HT-29 (cell line): ENCODE measurements at places on chromosomes 2 and 18. TPM values are rescaled to one million over a fixed set of nuclear protein-coding genes. Genes with fewer than 3 reads are reported as not detected.

DNA sequence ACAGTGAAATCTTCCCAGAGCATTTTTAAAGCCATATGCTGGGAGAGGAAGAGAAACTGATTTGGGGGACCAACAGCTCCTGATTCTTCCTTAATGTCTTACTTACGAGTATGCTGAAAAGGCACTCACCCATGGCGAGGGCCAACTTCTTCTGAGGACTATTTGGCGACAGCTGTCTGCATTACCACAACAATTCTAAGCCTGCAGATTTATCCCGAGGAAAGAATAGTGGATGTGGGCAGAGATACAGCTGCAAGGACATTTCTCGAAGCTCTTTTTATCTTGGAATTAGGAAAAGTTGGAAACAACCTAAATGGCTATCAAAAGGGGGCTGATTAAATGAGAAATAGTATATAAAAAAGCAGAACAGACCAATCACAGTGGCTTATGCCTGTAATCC, 40.3 kb upstream of the FHL2 start:
- no peak for DNase-seq

DNA sequence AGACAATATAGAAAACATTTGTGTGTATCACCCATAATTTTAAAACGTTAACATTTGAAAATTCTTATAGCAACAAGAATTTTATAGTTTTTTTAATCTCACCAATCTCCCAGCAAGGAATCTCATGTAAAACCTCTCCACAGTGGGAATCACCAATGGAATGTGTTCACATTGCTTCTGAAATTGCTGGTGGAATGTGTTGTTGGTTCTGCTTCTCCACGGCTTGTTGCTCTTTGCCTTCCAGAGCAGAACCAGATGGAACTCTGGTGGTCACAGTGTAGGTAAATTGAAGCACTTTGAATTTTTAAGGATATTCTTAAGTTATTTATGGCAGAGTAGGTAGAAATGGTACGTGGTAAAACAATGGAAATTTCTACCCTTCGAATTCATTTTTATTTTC, 35.1 kb downstream of the DCAF17 start:
- DNase-seq: no peak

DNA sequence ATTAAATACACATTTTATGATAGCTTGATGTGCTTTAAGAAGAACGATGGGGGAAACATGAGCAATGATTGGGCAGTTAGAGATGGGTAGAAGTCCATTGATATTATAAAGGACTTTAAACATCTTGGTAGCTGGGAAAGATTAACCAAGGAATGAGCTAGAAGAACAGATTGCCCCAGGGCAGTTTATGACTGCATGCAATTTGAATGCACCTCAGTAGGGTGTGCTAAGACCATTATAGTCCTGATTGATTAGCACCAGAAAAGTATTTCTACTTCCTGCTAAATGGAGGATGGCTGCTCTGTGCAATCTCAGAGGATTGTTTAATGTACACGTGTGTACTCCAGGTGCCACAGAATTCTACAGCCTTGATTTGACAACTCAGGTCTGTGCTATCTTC, 641.9 kb downstream of the CNTNAP5 start:
- DNase-seq: no peak

DNA sequence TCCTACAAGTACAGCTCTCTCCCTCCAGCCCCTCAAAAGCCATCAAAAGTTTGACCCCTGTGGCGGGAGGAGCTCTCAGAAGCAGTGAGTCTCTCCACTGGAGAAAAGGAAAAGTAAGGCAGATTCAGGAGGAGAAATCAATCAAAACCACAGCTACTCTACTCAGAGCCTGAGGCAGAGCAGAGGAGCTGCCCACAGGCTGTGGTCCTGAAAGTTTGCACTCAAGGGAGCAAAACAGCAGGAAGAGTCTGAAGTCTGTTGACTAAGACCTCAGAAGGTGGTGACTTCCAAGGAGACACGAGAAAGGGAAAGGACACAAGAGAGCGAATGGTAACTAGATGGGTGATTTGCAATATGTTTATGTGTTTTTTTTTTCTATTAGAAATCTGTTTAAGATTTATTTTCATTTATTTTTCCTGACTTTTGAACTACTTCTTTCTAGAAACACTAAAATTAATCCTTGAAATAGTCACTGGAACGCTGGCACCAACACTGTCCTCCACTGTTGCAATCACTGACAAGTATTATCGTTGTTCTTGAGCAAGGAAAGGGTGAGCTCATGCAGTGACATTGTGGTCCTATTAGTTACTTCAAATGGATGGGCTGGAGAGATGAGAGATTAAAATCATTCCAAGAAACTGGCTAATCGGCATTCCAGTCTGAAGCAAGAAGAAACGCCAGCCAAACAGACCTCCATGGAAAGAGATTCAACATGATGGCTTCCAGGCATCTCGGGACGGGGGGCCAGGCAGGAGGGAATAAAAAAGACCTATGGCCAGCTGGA, 35.8 kb downstream of the PID1 start:
- no peak for DNase-seq

DNA sequence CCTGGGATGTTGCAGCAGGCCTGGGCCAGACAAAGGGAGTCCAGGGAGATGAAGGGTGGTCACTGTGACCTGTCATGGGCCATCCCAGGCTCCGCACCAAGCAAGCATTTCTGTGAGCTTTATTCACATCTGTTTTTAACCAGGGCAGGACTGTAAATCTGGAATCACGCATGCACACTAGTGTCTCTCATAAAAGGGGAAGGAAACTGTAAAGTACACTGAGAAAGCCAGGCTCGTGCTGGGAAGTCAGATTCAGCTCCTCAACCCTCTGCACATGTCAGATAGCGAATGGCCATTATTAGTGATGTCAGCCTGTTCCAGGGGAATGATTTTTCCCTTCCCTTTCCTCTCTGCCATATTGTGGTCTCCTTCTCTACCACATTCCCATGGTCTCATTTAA, 818.6 kb upstream of the RAB6C start:
- DNase-seq: no peak

- DNase-seq: no peak
These were observed 4.6 kb downstream of the HJURP start for GRCh38 chr2:233849607-233850271.

- DNase-seq: no peak
These were observed 151.7 kb upstream of the SP5 start for GRCh38 chr2:170563401-170563800.

DNA sequence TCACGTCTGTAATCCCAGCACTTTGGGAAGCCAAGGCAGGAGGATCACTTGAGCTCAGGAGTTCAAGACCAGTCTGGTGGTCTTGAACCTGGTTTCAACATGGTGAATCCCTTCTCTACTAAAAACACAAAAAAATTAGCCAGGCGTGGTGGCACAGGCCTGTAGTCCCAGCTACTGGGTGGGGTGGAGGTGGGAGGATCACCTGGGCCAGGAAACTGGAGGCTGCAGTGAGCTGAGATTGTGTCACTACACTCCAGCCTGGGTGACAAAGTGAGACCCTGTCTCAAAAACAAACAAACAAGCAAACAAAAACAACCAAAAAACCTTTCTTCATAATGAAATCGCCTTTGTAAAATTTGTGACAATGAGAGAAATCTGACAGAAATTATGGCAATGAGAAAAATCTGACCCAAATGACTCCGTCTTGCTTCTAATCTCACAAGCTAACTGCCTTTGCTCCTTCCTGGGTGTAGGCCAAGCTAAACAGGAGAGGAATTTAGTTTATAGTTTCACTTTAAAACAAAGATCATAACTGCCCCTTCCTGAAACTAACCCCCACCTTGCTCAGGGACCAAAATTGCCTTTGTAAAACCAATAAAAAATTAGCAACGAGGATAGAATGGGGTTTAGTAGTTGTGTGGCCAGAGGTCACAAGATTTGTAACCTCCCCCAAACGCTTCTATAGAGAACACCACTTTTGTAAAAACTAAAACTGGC, 60.7 kb upstream of the KIF5C start:
- DNase-seq: peak; percentile 71

DNA sequence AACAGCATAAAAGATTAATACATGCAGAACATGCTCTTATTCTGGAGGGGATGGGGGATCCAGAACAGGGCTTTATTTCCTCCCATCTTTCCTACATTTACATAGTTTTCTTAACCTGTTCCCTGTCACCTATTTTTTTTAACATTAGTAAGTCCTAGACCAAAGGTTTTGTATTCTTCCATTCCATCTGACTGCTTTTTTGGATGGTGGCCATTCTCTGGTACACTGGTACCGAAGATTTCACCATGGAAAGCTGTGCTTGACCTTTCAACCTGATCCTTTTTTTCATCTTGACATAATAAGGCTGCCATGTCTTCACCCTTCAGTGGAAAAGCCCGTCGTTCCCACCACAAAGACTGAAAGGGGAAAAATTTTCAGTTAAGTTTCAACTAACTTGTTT, 20.4 kb downstream of the RPE start:
- no peak for DNase-seq

GRCh38 chr2:42010743-42011298, 37.0 kb upstream of the PKDCC start:
- DNase-seq: no peak

DNA sequence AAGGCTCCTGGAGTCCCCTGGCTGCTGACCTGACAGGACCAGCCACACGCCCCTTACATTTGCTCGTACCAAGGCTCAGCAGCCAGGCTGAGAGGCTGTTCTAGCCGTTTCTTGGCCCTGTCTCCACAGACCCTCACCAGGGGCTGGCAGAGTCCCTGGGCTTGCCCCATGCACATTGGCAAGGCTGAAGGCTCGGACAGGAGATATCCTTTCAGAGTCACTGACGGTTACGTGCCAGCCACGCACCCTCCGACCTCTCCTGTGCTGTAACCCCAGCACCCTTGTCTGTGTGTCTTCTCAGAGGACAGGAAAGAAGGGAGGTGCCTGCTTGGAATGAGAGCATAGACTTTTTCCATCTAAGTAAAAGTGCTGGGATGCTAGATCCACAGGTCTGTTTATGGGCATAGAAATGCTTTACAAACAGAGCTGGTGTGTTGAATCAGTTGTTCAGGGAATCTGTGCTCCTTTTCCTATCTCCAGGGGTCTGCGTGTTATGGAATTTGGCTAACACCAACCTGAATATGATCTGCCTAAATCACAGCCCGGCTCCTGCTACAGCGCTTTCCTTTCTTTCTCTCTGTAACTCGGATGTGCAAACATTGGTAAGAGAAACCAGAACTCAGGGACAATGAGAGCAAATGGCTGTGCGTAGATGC, 41.0 kb downstream of the COPS8 start:
- peak; percentile 34 for DNase-seq

GRCh38 chr18:75349668-75350511, 77.6 kb downstream of the SMIM21 start:
- DNase-seq: no peak

DNA sequence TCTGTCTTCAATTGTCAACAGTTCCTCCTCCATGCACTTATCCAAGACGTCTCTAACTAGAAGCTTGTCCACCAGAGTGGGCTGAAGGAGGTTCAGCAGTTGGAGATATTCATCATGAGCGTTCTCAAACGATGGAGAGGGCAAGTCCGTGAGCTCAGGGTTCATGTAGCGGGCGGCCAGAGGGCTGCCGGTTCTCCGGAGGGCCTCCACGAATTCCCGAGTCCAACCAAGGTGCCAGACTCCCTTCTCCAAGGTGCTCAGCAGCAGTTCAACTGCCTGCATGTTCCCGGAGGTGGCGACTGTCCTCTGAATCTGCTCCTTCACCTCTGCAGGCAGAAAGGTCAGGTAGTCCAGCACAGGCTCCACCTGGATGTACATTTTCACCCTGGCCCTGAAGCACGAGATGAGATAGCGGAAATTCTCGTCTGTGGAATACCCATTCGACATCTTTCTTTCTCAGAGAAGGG, 590 bp downstream of the IFIH1 start:
- DNase-seq: peak; percentile 65

- no peak for DNase-seq
These were observed 463.4 kb downstream of the EIPR1 start for GRCh38 chr2:2914252-2914651.

- DNase-seq: no peak
These were observed 4.9 kb upstream of the FIGLA start for GRCh38 chr2:70795164-70795995.

- DNase-seq: no peak
These were observed 125.8 kb downstream of the GALNT14 start for GRCh38 chr2:31012406-31012805.

DNA sequence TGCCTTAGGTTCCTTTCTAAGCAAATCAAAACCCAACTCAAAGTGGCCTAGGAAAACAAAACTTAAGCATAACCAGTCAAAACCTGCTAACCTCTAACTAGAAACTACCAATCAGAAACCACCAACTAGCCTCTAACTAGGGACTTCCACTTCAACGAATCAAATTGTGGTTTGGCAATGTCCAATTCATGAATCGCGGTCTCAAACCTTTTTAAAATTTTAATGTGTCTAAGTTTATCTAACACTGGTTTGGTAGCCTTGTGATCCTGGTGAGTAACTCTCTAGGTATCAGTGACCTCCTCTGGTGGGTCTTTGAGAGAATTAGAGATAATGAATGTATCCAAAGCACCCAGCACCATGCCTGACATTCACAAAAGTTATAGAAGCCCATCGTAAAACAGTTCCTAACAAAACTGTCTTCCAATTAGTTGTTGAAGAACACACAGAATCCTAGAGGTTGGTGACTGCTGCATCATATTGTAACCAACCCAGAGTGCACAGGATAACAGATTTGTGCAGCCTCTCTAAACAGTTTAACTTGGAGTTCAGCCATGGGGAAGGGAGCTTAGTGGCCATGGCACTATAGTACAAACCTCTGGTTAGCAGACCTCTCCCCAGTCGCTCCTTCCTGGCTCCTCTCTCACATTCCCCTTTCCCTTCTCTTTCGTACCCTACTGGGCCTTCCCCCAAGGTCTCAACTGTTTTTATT, 45.2 kb upstream of the B3GNT2 start:
- DNase-seq: no peak

The KLHL29 gene
- total RNA-seq: 0.18 and 0.94 TPM in 2 replicates

The GCC2 gene
- 12.7 and 16.6 TPM in 2 replicates for total RNA-seq

The LIMS4 gene
- 0.81 and 1.8 TPM in 2 replicates for total RNA-seq

The RAB6C gene
- not detected in 2 replicates for total RNA-seq

The VWC2L gene
- total RNA-seq: not detected in 2 replicates

The MARCO gene
- not detected in 2 replicates for total RNA-seq

The IWS1 gene
- total RNA-seq: 34.8 and 43.1 TPM in 2 replicates

The WDR7 gene
- 3.8 and 4.1 TPM in 2 replicates for total RNA-seq

The RNU2-63P gene
- not detected in 2 replicates for total RNA-seq
